Osteocyte (in vitro differentiated cells): ENCODE measurements at places on chromosomes 6 and 20. TPM values are rescaled to one million over a fixed set of nuclear protein-coding genes. Genes with fewer than 3 reads are reported as not detected.

DNA sequence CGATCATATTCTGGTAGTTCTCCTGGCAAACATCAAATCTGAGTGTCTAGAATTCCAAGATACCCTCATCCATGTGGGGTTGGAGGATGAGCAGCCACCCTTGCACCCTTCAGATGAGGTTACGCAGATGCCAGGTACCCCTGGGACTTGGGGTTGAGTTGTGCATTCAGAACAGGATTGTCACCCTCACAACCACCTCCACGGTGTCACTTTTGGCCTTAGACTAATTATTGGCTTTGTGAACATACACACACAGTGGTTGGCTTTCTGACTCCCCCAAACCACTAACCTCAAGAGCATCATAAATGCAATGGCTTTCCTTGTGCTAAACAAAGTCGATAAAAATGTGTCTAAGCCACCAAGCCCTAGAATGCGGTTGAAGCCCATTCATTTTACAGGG lies 2.9 kb upstream of the F13A1 start:
- no peak for DNase-seq

SYNDIG1 gene
- 0.40 and 0.94 TPM in 2 replicates for total RNA-seq

OR12D3 gene
- not detected in 2 replicates for total RNA-seq

OLIG3 gene
- total RNA-seq = not detected in 2 replicates
